ENCODE measurements at places on chromosomes 5 and 9. TPM values are rescaled to one million over a fixed set of nuclear protein-coding genes. Genes with fewer than 3 reads are reported as not detected.

The NOXA1 gene
- total RNA-seq: 2.9 TPM

The DAB2IP gene
- total RNA-seq: 50.7 TPM

The SAPCD2 gene
- total RNA-seq: 0.87 TPM

The BRD8 gene
- 53.7 TPM for total RNA-seq

The PCDHB16 gene
- total RNA-seq: 0.39 TPM

- DNase-seq: no peak
Measured at GRCh38 chr9:16255217-16255616, 615.3 kb downstream of the BNC2 start.

DNA sequence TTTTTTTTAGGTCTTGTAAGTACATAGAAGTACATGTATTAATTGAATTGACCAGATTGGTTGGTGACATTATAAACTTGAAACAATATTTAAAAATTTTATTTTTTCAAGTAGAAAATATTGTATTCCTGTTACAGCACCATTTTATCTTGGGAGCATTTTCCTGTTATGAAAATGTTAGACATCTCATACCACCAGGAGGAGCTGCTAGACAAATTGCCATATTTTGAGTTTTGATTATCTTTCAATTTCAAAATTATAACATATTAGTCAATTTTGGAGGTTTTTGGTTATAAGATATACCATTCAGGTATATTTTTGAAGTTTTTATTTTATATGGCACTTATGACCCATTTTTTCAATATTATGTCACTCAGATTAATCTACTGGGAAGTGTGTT lies 84.4 kb downstream of the CNTLN start:
- no peak for DNase-seq

DNA sequence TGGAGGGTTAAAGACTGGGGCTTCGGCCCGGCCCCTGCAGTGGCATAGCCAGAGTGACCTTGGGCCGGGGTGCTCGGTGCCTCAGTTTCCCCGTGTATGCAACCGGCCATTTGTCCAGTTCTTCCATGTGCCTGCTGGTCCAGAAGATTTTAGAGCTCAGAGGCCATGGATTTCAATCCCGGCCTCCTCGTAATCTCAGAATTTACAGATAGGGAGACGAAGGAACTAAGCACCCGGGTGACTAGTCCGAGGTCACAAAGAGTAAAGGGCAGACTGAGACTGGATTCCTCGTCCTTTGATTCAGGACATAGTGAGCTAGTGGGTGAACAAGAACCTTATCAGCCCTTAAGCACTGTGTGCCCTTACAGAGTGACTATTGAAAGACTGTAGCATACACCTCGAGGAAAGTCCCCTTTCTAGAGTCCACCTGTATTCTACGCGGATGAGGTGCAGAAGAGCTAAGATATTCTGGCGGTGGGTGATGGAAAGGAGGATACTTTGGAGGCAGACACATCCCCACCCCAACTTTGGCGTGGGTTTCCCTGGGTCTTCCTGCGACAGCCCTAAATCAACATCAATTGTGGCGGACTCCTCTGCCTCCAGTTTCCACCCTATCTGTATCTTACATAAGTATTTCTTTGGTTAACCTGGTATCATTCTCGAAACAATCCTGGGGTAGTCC lies 597 bp downstream of the SLC31A1 start:
- DNase-seq: no peak

DNA sequence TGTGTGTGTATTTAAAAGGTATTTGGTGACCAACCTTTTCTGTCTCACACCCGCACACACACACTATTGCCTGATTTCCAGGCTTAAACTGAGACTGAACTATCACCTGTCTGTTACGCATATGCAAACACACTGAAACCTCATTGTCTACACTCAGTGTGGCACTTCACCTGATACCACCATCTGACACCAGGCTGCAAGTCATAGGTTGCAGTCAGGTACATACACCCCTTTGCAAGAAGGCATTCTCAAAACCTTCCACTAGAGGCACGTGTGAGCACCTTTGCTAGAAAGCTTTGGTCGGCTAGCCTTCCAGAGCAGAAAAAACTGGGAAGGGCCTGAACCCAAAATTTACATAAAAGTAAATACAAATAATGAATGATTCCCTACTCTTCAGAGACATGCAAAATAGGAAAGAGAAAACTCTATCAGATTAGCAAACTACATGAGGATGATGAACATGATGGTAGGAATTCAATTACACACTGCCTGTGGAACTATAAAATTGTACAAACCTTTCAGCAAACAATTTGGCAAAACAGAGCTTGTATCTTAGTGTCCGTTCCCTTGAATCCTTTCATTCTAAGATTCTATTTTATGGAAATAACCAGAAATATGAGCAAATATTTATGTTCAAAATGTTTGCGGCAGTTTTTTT lies 5.9 kb upstream of the FOXD1 start:
- DNase-seq: peak; percentile 55

DNA sequence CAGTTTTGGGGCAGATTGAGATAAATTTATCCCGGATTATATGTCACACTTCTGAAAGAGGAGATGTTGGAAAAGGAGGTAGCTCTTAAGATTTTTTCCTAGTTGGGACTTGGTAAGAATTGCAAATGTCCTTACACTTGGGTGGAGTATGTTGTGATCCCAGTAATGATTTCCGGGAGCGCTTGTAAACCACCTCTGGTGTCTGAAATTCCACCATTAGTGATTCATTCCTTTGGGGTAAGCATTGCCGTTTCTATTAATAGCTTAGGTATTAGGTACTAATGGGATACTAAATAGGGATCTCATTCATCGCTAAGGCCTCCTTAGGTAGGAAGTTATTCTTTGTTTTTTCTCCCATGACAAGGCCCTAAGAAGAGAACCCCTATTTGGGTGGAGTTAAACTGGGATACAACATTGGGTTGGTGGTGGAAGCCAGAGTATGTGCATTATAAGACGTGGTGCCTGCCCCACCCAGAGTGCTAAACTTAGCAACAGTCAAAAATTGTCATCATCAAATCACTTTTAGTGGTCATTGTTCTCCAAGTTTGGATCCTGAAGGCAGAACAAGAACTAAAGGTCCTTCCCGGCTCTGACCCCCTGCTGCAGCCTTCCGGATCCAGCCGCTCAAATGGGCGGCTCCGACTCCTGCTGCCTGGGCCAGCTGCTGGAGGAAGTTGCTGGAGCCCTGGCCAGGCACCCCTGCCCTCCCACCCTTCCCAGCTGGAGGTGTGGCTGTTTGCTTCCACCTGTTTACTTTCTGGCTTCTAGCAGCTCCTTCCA lies 31.7 kb upstream of the DAB2IP start:
- DNase-seq: no peak

DNA sequence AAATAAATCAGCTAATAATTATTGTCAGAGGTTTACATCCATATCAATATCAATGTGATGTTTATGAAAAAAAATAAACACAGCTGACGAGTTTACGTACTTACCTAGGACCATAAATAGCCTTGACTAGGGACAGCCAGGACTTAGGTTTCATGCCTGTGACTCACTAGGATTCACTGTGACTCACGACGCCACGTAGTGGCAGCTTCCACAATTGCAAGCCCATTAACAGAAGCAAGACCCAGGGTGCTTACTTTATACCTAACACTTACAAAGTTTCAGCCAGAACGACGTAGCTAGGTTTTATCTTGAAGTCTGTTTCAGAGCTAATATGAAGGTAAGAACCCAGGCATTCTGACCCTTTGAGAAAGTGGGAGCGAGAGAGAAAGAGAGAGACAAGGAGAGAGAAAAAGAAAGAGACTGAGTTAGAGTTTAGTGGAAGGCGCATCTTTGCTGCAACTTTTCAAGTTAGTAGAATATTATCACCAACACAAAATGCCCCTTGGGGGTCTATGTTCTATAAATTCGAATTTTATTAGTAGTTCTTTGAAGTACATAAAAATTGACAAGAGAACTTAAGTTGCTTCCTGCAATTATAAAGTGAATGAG lies 191.2 kb downstream of the GNA14 start:
- DNase-seq: peak; percentile 81

DNA sequence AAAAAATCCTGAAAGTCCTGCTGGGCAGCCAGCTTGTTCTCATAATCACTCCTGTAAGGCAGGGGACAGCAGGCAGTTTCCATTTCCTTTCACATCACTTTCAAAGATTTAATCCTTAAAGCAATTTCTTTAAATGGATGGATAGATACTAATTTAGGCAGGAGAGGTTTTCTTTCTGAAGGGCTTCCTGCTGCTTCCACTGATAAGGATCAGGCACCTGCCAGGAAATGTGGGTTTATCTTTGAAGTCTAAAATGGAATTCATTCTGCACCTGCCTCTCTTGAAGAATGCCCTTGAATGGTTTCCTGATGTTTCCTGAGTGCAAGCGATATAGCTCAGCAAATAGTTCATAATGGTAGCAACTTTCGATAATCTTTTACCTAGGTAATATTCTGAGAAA lies 64.5 kb downstream of the STARD4 start:
- DNase-seq: no peak

DNA sequence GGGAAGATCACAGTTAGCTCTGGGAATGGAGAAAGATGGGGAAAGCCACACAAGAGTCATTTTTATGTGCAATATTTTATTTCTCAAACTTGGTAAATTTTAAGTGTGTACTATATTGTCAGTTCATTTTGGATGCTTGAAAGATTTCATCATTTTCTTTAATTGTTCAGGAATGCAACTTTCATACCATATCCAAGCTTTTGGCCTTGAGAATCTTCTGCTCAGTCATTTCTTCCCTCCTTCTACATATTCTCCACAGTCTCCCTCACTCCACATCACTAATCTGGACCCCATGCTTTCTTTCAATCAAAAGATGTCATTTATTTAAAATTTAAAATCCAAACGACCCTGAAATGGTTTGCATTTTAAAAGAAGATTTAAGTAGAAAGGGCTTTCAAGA lies 135.4 kb downstream of the FAM114A2 start:
- no peak for DNase-seq

GRCh38 chr5:116838011-116838536 lies 263.5 kb upstream of the SEMA6A start:
- DNase-seq: no peak

DNA sequence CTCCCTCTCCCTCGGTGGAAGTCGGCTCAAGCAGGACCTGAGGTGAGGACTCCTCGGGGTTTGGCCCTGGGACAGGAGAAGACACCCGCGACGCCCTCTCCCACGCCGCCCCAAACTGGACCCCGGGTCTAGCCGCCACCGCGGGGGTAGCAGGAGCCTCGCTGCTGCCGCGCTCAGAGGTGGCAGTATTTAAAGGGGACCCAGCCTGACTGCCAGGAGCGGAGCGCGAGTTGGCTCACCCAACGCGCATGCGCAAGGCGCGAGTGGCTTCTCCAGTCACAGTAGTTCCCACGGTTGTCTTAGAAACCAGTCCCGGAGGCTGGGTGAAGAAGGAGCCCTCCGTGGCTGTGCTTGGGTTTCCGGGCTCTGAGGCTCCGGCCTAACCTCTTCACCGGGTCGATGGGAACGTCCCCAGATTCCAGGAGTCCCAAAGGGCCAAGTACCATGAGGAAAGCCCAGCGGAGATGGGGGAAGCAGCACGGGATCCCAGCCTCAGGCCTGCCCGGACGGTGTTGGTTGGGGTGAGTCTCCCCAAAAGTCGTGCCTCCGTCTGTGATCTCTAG lies 477.8 kb downstream of the SPATA31A7 start:
- peak; percentile 8 for DNase-seq

DNA sequence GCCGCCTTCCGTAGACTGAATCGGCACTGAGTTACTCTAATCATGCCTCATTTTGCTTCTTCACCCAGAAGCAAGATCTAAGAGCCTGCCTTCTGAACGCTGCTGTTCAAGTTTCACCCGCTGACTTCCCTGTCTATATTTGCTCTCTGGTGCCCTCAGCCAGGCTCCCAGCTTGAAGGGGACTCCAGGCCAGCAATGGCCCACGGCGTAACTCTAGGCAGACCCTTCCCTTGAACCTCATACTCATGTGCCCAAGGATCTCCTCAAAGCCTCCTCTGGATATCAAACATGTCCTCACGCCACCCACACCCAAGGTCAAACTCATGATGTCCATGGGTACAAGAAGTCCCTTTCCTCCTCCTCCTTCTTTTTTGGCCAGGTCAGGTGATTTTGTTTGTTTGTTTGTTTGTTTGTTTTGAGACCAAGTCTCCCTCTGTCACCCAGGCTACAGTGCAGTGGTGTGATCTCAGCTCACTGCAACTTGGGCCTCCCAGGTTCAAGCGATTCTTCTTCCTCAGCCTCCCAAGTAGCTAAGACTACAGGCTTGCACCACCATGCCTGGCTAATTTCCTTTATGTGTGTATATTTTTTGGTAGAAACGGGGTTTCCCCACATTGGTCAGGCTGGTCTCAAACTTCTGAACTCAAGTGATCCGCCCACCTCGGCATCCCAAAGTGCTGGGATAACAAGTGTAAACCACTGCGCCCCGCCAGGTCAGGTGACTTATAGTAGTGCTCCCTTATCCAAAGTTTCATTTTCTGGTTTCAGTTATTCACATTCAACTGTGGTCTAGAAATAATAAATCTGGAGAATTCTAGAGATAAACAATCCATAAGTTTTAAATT lies 239.0 kb downstream of the SYK start:
- DNase-seq: peak; percentile 39

GRCh38 chr5:162473041-162473714 lies 405.6 kb downstream of the GABRG2 start:
- DNase-seq: no peak

- DNase-seq: no peak
Measured at GRCh38 chr5:54171645-54172384, 138.6 kb downstream of the ARL15 start.

- DNase-seq: no peak
Measured at GRCh38 chr9:37033141-37033540, 927 bp downstream of the PAX5 start.

GRCh38 chr9:93826905-93827544 lies 128.1 kb downstream of the BARX1 start:
- no peak for DNase-seq

GRCh38 chr5:61357745-61358144 lies 25.7 kb downstream of the ZSWIM6 start:
- no peak for DNase-seq

DNA sequence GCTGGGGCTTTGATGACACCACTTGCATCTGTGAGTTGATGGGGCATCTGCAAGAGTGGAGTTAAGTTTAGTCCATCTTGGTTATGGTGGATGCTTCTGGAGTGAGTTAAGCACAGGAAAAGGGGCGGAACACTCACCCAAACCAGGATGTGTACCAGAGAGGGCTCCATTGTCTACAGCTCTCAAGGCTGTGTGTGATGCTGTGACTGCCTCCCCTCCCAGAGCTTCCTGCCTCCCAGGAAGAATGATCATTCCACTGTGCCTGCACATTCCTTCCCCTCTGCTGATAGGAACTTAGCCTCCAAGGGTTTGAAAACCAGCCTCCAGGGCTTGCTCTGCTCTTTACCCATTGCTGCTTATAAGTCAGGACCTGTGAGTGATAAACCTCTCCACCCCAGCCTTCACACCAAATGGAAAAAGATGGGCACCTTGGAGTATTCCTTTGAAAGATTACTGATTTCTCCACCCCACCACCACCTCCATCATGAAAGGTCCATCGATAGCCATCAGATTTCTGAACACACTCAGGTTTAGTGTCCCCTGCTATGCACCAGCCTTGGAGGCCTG lies 160.1 kb upstream of the SPRY4 start:
- no peak for DNase-seq

DNA sequence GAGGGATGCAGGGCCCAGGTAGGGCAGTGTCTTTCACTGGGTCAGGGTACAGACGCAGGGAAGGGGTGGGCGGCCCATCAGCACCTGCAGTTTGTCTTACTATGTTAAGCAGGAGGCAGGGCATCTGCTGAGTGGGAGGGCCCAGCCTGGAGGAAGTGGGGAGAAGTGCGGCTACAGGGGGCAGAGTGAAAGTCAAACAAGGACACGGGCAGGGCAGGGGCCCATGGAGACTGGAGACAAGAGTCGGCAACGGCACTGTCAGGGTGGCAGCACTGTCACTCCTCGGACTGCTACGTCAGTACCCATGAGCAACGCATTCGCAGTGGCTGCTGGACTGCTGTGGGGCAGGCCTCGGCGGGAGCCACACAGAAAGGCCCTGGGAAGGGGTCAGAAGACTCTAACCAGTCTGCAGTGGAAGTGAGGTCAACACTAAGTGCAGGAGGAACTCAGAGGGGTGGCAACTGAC lies 19.7 kb downstream of the CAMSAP1 start:
- DNase-seq: no peak

Measured in adrenal gland (tissue), 19 donors.